ENCODE measurements at places on chromosomes 11 and 22. TPM values are rescaled to one million over a fixed set of nuclear protein-coding genes. Genes with fewer than 3 reads are reported as not detected.
A peak's percentile ranks its signal among the peaks of the same experiment; 100 is the strongest.

GRCh38 chr11:33785609-33786008 is 11.3 kb upstream of the FBXO3 start:
- H3K27ac ChIP-seq, result no peak overlapping the region
- no peaks in the 10 kb centered on the region for H3K27me3 ChIP-seq
- no peaks in the 10 kb centered on the region for H3K36me3 ChIP-seq
- peaks cover 3% of the 10 kb centered on the region for H3K4me1 ChIP-seq
- DNase-seq, result no peak

DNA sequence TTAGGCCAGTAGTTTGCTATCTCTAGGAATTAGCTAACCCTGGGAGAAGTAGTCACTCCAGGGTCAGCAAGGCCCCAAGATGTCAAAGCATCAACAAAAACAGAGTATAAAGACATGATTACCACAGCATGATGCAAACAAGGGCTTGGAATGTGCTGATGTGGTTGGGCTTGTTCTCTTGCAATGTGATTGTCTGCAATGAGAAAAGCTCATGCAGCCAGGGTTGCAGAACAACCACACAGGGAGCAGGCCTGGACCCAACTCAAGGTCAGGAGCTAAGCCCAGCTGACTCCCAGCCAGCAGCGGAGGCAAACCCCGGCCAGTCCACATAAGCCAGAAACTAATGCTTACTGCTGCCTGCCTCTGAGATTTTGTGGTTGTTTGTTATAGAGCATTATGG is 132.4 kb upstream of the ZC3H12C start:
- H3K27ac ChIP-seq, result no peak overlapping the region
- no peaks in the 10 kb centered on the region for H3K4me1 ChIP-seq
- H3K27me3 ChIP-seq, result no peaks in the 10 kb centered on the region
- no peaks in the 10 kb centered on the region for H3K36me3 ChIP-seq
- H3K4me3 ChIP-seq, result no peak overlapping the region

- no peak overlapping the region for H3K27ac ChIP-seq
- no peak for DNase-seq
- no peaks in the 10 kb centered on the region for H3K4me1 ChIP-seq
- H3K27me3 ChIP-seq, result peaks cover 4% of the 10 kb centered on the region
- no peak overlapping the region for H3K4me3 ChIP-seq
- no peaks in the 10 kb centered on the region for H3K36me3 ChIP-seq
These were observed 9.6 kb downstream of the SULT4A1 start for GRCh38 chr22:43852573-43853327.

GRCh38 chr22:36368359-36368983 is 19.3 kb downstream of the MYH9 start:
- peaks cover 97% of the 10 kb centered on the region for H3K4me1 ChIP-seq
- peak; percentile 87 for DNase-seq
- peak overlapping the region; percentile 22 for H3K4me3 ChIP-seq
- H3K27me3 ChIP-seq, result no peaks in the 10 kb centered on the region
- H3K27ac ChIP-seq, result peak overlapping the region; percentile 90

DNA sequence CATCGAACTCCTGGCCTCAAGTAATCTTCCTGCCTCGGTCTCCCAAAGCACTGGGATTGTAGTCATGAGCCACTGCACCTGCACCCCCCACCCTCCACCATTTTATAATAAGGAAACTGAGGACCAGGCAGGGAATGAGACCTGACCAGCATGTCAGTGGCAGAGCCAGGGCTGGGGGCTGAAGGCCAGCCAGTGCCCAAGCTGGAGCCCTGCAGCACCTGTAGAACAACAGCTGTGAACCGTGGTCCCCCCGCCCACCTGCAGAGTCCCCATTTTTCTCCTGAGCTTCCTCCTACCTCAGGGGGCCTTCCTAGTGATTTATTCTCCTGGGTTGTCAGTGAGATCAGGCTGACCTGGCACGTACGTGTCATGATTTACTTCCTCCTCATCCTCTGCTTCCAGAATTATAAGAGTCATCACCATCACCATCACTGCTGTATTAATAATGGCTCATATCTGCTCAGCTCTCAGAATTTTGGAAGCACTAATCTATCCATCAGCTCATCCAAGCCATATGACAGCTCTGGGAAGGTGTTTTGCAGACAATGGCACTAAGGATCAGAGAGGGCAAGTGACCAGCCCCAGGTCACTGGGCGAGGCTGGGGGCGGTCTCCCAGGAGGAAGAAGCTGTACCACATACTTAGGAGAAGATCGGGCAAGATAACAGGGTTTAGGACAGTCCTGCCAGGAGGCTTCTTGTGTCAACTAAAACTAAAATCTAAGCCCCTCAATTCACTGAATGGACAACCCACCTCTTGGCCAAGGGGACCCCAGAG is 5.5 kb upstream of the SLCO2B1 start:
- no peak overlapping the region for H3K27ac ChIP-seq
- H3K4me1 ChIP-seq, result peaks cover 8% of the 10 kb centered on the region
- H3K27me3 ChIP-seq, result peaks cover 5% of the 10 kb centered on the region
- no peaks in the 10 kb centered on the region for H3K36me3 ChIP-seq

- peak overlapping the region; percentile 93 for H3K27ac ChIP-seq
- H3K4me1 ChIP-seq, result peaks cover 30% of the 10 kb centered on the region
- H3K4me3 ChIP-seq, result peak overlapping the region; percentile 10
- H3K27me3 ChIP-seq, result no peaks in the 10 kb centered on the region
These were observed 12.6 kb upstream of the UBASH3B start for GRCh38 chr11:122642971-122643370.

DNA sequence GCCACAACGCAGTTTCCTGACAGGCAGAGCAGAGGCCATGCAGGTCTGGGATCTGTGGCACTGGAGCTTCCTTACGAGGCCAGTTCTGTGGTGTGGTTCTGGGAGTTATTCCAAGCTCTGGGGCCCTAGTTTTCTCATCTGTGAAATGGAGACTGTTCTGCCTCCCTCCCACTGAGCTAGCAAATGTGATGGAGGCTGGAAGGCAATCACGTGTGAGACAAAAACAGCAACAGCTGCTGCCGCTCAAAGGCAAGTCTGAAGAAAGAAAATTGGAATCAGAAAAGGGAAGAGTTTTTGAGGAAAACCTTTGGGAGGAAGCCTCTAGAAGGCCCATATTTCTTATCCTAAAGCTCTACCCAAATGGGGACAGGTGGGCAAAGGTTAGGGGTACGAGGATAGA is 8.3 kb upstream of the RIC3 start:
- no peak overlapping the region for H3K27ac ChIP-seq
- DNase-seq, result no peak
- no peak overlapping the region for H3K4me3 ChIP-seq

DNA sequence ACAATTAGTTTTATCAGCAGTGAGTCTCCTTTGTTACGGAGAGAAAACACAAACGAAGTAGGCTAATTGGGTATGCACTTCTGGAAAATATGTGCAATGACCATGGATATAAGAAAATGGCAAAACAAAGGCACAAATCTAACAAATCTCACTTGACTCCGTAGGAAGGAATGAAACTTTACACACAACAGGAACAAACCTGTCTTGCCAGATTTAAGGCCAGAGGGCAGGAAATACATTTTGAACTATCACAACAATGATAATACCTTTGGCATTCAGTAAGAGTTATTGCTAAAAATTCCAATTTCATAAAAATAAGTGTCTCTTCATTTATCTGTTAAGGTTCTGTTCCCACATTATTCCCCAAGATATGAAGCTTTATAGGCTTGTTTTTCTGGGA is 36.6 kb downstream of the SLC25A17 start:
- DNase-seq, result no peak
- no peaks in the 10 kb centered on the region for H3K4me1 ChIP-seq
- no peak overlapping the region for H3K4me3 ChIP-seq
- H3K36me3 ChIP-seq, result peaks cover 4% of the 10 kb centered on the region

DNA sequence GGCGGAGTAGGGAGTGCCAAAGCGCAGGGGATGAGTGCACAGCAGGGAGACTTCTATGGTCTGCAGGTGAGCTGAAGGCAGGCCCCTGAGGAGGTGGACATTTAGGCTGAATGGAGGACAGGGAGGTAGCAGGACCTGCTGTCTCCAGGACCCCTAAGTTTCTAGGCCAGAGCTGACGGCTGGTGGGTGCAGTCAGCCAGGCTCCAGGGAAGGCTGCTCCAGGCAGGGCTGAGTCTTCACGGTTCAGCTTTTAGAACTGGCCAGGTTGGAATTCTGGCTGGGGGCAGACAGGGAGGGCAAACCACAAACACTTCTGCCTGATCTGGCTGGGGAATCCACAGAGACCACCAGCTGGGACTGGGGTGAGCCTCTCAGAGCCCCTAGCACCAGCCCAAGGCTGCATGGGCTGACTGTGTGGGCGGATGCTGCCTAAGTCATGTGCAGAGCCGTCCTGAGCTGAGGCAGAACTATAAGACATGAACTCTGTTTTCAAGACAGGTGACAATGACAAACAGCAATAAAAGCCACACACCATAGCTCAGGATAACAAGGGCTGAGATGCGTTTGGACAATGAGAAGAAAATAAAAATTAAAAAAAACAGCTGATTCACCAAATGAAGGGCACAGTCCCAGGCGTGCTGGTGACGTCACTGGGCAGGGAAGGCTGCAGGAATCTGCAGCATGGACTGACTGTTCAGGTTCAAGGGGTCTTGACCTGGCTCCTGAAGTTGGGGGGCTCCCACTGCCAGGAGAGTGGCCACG is 10.4 kb upstream of the MALAT1 start:
- H3K4me3 ChIP-seq, result peak overlapping the region; percentile 43
- H3K27me3 ChIP-seq, result no peaks in the 10 kb centered on the region
- DNase-seq, result peak; percentile 64
- no peaks in the 10 kb centered on the region for H3K36me3 ChIP-seq
- H3K4me1 ChIP-seq, result peaks cover 76% of the 10 kb centered on the region

DNA sequence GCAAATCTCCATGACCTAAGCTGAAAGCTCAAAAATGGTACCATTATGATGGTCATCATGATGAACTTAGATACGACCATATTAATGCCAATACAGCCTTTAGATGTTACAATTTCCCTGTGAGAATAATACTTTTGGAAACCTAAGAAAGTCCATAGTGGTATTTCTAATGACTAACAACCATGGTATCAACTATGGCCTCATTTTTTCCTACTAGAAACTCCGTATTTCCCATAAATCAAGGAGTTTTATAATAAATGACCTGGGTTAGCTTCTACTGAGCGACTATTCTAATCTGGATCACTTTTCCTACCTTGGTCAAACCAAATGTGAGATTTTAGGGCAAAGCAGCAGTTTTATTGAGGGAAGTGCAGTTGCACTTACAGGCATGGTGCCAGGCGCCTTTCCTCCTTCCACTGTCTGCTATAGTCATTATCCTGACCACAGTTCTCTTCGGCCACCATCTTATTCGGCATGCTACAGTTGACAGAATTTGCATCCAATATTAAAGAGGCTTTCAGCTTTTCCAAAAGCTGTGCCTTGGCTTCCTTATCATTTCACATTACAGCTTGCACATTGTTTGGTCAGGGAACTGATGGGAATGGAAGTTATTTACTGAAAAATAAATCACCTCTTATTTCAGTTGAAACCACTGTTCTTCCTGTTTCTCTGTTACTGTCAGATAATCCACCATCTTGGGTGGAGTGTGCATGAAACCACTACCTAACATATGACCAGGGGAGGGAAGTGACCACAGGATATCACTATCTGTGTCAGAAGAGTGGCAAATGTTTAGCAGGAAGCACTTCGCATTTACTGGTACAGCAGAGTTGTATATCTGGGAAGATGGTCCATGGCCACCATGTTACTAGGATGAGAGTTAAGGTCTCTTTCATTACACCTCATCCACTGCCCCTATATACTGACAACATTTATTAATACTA is 74.5 kb upstream of the PICALM start:
- H3K4me3 ChIP-seq, result no peak overlapping the region
- no peak overlapping the region for H3K27ac ChIP-seq
- no peak for DNase-seq
- H3K36me3 ChIP-seq, result no peaks in the 10 kb centered on the region
- H3K4me1 ChIP-seq, result no peaks in the 10 kb centered on the region
- no peaks in the 10 kb centered on the region for H3K27me3 ChIP-seq

DNA sequence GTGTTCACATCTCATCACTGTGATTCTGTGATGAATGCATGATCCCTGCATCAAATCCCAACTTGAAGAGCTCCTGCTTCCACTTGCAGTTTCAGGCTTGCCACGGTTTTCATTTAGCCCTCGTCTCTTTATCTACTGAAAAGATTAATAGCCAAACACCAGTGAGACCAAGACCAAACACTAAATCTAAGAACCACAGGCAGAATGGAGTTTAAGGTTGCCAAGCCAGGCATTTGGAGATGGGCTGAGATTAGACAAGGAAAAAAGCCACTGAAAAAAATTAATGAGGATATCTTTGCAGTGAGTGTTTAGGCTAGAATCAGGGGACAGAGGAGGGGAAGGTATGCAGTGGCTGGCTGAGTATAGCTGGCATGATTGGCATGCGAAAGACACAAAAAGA is 227.2 kb upstream of the BLID start:
- no peaks in the 10 kb centered on the region for H3K36me3 ChIP-seq
- DNase-seq, result peak; percentile 95
- no peaks in the 10 kb centered on the region for H3K27me3 ChIP-seq
- peaks cover 3% of the 10 kb centered on the region for H3K4me1 ChIP-seq
- no peak overlapping the region for H3K4me3 ChIP-seq

- no peaks in the 10 kb centered on the region for H3K27me3 ChIP-seq
- H3K4me1 ChIP-seq, result no peaks in the 10 kb centered on the region
- H3K4me3 ChIP-seq, result no peak overlapping the region
- no peaks in the 10 kb centered on the region for H3K36me3 ChIP-seq
These were observed 99.6 kb downstream of the KIAA1671 start for GRCh38 chr22:25051983-25052710.

- no peaks in the 10 kb centered on the region for H3K4me1 ChIP-seq
- no peaks in the 10 kb centered on the region for H3K27me3 ChIP-seq
- no peak for DNase-seq
- H3K36me3 ChIP-seq, result no peaks in the 10 kb centered on the region
- H3K4me3 ChIP-seq, result no peak overlapping the region
- H3K27ac ChIP-seq, result no peak overlapping the region
These were observed 548.5 kb downstream of the SOX6 start for GRCh38 chr11:15807827-15808226.

GRCh38 chr11:28521075-28521474 is 412.9 kb downstream of the METTL15 start:
- H3K36me3 ChIP-seq, result no peaks in the 10 kb centered on the region
- no peaks in the 10 kb centered on the region for H3K4me1 ChIP-seq
- no peak overlapping the region for H3K4me3 ChIP-seq
- no peak for DNase-seq
- no peak overlapping the region for H3K27ac ChIP-seq

The MS4A15 gene
- total RNA-seq, result not detected

The CELSR1 gene
- 38.5 TPM for total RNA-seq

The KRTAP5-4 gene
- not detected for total RNA-seq

The ALDH3B1 gene
- total RNA-seq, result 1.3 TPM

The PICK1 gene
- total RNA-seq, result 20.7 TPM

The POTEH gene
- not detected for total RNA-seq
